ENCODE measurements at places on chromosomes 3 and 15.

DNA sequence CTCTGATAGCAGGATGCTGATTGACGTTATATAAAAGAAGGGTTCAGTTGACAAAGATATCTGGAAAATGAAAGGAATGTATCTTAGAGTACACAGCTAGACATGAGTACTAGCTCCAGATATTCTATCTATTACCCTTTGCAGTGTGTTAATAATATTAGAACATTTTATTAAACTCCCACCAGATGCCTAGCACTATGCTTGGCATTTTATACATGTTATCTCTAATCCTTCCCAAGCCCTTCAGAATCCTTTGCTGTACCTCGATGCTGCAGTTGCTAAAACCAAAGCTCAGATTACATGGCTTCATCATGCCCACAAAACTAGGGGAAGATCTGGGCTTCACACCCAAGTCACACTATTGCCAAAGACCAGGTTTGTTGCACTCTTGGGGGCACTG lies 350.1 kb upstream of the AZI2 start:
- no peak for DNase-seq

GRCh38 chr3:178532476-178532875 lies 3.8 kb upstream of the KCNMB2 start:
- DNase-seq: no peak

GRCh38 chr3:64856106-64856505 lies 168.3 kb upstream of the ADAMTS9 start:
- DNase-seq: no peak

GRCh38 chr3:72266016-72266370 lies 481.0 kb upstream of the PROK2 start:
- no peak for DNase-seq

DNA sequence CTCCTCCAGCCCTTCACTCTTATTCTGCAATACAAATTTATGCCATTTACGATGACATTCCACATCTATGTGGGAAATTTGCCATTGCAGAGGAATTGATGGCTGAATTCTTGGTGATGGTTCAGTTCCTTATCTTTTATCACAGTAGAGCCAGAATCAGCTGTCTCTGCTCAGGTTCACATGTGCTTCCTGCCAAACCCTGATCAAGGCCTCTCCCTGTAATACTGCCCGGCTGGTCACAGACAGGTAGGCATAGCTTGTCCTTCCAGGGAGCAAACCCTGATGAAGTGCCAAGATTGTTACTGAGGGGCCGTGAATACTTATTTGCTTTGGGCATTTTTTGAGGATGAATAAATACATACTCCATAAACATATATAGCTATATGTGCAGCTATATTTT lies 450.0 kb downstream of the NSUN3 start:
- no peak for DNase-seq

- peak; percentile 86 for DNase-seq
These were observed 251.5 kb downstream of the CLSTN2 start for GRCh38 chr3:140186421-140186920.

DNA sequence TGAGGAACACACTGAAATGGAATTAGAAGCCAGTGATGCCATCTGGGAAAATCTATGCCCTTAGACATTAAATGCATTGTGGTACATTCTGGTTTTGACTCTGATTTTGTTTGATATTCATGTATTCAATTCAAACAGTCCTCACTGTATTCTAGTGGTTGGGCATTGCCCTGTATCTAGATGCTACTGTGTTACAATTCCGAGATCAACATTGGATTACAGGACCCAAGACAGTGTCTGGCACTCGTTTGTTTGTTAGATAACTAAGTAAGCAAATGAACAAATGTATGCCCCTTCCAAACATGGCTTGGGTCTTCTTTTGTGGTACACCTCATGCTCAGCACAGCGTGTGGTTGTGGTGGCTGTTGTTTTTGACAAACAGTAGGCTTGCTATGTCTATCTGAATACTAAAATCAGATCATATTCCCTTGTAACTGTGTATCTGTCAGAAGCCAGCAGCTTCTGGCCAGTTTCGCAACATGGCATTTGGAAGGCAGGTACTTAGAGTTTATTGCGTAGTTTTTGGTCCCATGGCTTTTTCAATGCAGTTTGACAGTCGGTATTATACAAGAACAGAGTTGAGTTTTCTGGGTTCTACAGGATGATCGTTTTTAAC lies 5.7 kb downstream of the FILIP1L start:
- no peak for DNase-seq

GRCh38 chr3:52771334-52771681 lies 568 bp upstream of the NEK4 start:
- DNase-seq: no peak

GRCh38 chr3:170714562-170715535 lies 129.0 kb upstream of the SLC7A14 start:
- DNase-seq: no peak

GRCh38 chr3:11592445-11593298 lies 51.0 kb downstream of the VGLL4 start:
- no peak for DNase-seq

- peak; percentile 14 for DNase-seq
These were observed 122.2 kb upstream of the WNT5A start for GRCh38 chr3:55609230-55609827.

DNA sequence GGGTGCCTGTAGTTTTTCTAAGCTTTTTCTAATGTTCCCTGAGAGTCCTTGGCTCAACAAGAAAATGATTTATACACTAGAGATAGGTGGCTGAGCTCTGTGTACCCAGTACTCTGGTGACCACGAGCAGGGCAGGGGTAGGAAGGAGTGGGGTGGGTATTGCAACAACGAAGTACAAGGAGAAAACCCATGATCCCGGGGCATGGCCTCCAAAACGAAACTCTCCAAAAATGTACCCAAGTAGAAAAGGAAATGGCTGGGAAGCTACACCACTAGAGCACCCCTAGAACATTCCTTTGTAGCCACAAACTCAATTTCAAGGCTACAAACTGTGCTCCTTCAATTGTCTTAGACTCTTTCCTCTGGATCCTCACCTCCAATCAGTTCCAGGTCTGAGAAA lies 138.9 kb downstream of the DUT start:
- no peak for DNase-seq

DNA sequence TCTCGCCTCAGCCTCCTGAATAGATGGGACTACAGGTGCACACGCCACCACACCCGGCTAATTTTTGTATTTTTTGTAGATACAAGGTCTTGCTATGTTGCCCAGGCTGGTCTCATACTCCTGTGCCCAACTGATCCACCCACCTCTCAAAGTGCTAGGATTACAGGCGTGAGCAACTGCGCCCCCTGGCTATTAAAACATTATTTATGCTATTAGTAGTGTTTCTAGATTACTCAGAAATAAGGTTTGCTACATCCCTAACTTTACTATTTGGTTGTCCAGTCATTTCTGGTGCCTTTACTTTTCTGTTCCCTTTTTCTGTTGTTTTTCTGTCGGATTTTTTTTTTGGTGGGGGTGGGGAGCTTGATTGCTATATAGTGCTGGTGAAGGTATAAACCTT lies 393.6 kb upstream of the TPM1 start:
- DNase-seq: peak; percentile 62

GRCh38 chr3:84304214-84304613 lies 654.6 kb upstream of the CADM2 start:
- no peak for DNase-seq
